ENCODE measurements at places on chromosomes 12 and 14.

DNA sequence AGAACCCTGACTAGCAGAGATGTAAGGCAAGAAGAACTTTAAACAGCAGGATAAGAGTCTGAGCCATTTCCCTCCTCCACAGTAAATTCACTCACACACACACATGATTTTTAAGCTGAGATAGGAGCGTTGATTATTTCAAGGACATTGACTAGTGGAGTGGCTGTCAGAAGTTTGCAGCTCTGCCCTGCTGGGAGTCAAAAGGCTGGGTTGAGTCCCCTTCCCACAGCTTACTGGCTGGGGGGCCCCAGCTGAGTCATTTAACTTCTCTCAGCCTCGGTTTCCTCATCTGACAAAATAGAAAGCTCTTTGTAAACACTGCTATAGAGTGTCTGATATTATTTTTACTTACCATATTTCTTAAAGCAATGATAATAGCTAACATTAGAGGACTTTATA is 28.3 kb downstream of the VCPKMT start:
- no peak for DNase-seq

DNA sequence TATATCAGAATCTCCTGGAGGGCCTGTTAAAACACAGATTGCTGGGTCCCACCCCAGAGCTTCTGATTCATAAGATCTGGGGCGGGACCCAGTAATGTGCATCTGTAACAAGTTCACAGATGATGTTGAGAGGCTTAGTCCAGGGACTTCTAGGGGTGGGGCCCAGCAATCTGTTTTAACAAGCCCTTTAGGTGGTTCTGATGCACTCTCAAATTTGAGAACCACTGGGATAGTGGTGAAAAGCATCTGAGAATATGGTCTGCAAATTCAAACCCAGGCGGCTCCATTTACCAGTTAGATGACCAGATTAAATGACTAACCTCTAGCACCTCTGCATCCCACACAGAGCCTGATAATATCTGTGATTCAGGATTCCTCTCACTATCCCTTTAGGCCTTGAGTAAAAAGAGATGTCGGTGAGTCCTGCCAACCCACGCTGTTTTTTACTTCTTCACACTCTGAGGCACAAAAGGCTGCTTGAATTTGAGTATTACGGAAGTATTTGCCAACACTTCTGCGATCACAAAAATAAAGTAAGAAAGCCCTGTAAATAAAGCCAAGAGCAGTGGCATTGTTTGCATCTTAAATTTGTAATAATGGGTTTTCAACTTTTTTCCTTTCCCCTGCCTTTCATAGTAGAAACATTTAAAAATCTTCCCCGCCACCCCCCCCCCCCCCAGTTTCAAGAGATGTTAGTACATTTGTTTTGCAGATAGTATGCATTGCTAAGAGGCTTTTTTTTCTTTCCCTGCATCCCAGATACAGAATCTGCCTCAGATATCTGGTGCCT is 1.8 kb upstream of the FRS2 start:
- no peak for DNase-seq

DNA sequence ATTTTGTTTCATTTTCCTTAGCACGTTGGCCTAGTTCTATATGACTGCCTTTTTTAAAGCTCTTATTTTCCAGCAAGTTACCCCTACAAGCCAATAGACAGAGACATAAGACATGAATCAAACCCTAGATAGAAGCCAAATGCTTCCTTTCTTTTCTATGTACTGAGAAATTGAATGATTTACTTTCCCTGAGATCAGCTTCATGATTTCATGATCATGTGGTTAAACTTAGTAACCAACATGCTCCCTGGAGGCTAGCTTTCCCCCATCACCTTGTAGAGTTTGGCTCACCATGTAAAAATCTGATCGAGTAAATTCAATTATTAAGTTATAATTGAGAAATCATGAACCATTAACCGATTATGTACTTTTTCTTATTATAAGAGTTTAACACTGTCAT is 148.1 kb upstream of the LRIG3 start:
- no peak for DNase-seq

GRCh38 chr14:68612049-68612448 is 180.8 kb downstream of the ZFP36L1 start:
- no peak for DNase-seq

- no peak for DNase-seq
Measured at GRCh38 chr14:57898837-57899572, 33.1 kb upstream of the SLC35F4 start.

DNA sequence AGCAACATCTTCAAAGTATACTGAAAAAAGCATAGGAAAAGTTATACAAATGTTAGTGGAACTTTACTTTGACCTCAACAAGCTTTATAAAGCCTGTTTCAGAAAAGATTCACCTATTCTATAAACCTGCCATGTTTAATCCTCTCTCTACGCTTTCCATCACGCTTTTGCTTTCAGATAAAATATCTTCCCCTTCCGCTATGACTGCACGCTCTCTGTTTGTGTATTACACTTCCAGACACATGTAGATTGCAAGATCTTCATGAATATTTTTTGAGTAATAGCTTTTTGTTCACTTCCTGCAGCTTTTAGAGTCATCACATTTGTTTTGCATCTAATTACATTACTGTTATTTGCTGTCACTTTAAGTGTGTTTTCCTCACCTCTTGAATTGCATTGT is 271.4 kb downstream of the RASSF9 start:
- DNase-seq: no peak

DNA sequence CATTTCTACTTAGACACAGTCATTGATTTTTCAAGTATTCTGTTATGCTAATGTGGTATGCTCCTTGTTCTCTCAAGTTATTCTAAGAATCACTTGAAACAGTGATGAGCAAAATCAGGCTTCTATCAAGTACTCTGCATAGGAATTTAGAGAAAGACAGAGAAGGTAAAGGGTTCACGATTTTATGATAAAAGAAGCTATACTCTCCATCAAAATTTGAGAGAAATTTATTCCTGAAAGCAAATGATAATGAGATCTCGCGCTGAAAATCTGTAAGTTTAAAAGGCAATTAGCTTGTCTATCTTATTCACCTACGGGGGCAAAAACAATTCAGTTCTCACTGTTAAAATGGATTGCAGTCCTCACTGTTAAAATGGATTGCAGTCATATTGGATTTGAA is 1404.3 kb upstream of the FLRT2 start:
- DNase-seq: no peak

- DNase-seq: no peak
Measured at GRCh38 chr14:65880507-65880906, 468.0 kb downstream of the FUT8 start.

GRCh38 chr12:47216150-47216677 is 136.5 kb upstream of the AMIGO2 start:
- DNase-seq: no peak

GRCh38 chr12:56034586-56035332 is 7.0 kb upstream of the RPS26 start:
- no peak for DNase-seq

- no peak for DNase-seq
Measured at GRCh38 chr14:89296281-89296745, 120.7 kb downstream of the FOXN3 start.

- DNase-seq: no peak
Measured at GRCh38 chr12:92062539-92063493, 82.8 kb downstream of the BTG1 start.

GRCh38 chr12:57522887-57523705 is 472 bp downstream of the MBD6 start:
- DNase-seq: peak; percentile 80

DNA sequence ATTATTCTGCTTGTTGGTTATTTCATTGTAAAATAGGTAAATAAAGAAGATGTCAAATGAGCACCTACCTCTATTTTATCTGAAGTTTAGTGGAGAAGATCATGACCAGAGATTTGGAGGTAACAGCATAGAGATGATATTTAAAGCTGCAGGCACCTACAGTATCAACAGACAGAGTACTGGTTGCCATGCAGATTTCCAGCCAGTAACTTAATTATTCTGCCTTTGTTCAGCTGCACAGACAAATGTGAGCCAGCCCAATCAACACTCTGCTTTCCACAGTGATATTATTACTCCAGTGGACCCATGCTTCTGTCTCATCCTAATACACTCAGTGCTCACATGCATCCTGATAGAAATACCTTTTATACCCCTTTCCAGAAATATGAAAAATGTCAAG is 348.5 kb upstream of the RGS6 start:
- DNase-seq: no peak

- no peak for DNase-seq
Measured at GRCh38 chr14:73208846-73209245, 28.5 kb upstream of the PAPLN start.

GRCh38 chr12:95185072-95185471 is 32.2 kb downstream of the FGD6 start:
- DNase-seq: no peak

GRCh38 chr14:60485598-60486251 is at the start of gene C14orf39:
Gene C14orf39, minus strand, starts transcription at chr14:60486063. Its CDS starts 985 bp downstream, at chr14:60485078.
- DNase-seq: no peak

GRCh38 chr12:121804417-121805111 is 755 bp downstream of the SETD1B start:
- peak; percentile 68 for DNase-seq

DNA sequence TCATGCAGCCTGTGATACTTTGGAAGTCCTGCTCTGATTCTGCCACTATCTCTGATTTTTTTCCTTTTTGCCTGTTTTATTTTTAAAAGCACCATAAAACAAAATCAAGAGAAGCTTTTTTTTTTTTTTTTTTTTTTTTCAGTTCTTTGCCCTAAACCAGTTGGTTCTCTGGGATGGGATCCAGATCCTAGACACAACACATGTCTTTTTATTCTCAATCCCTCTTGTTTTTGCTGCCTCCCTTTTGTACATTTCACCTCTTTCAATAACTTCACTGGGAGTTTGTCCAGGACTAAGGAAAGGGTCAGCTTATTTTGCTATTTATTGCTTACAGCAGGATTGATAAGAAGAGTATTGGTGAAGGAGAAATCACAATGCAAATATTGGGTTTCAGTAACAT is 139.4 kb downstream of the GRIP1 start:
- DNase-seq: no peak

- DNase-seq: no peak
Measured at GRCh38 chr12:26273811-26274210, 78.4 kb downstream of the SSPN start.

GRCh38 chr12:79514730-79515529 is 175.8 kb downstream of the PAWR start:
- DNase-seq: no peak

DNA sequence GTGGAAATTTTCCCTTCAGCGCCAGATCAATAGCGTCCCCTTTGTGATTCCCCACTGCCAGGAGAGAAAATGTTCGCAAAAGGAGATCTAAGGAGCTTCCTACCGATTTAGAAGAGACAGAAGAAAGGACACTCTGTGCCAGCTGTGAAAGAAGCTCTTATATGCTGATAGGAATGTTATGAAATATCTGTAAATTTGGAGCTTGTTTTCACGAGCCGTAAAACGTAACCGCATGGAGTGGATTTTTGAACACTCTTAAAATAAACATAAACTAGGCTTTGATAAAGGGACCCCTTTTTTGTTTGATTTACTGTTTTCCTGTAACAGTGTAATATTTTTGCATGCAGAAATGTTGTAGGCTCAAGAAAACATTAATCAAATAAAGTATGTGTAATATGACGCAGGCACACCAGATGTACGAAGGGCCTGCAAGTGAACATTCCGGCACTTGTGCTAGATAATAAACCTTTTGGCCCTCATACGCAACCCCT is 346.8 kb downstream of the ETNK1 start:
- DNase-seq: no peak

DNA sequence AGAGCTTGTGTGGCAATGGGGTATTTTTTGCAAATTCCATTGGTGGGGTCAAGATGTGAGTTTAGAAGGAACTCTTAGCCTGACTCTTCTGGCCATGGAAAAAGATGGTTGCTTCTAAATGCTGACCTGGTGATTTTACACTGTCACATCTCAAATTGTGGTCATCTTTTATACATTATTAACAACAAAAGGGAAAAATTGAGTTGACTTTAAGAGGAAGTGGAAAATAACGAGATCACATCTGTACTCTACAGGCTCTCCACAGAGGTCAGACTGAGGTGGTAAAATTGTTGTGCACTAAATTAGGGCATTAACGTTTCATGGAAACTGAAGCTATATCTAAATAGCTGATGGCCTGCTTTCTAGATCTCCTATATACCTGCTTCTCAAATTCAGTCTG is 44.7 kb downstream of the PTPN11 start:
- no peak for DNase-seq

- DNase-seq: no peak
Measured at GRCh38 chr12:16857456-16857923, 251.5 kb upstream of the LMO3 start.

GRCh38 chr12:115452751-115453281 is 768.8 kb upstream of the TBX3 start:
- DNase-seq: no peak

GRCh38 chr12:6370994-6371754 is 4.2 kb downstream of the SCNN1A start:
- DNase-seq: peak; percentile 82

DNA sequence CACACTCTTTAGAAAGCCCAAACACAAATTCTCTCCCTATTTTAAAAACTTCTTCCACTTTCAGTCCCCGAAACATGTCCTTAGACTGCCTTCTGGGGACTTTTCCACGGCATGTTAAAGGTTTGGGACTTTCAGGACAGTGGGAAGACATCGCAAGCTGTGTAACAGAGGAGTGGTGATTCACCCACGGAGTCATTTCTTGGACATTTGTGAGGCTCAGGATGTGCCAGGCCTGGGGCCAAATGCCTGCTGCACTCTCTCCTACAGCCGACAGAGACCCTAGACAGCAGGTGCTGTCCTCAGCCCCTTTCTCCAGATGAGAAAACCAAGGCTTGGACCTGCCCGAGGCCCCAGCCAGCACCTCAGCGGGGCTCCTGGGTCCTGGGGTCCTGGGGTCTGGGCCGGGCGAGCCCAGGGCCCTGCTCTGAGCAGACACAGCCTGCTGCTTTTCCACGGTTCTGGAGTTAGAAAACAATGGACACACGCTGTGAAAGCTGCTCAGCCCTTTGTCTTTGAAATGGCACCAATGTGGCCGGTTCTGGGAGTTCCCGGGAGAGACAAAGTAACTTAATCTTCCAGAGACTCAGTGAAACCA is 370.2 kb upstream of the SFSWAP start:
- DNase-seq: no peak

GRCh38 chr14:97388408-97388807 is 591.2 kb downstream of the VRK1 start:
- no peak for DNase-seq

DNA sequence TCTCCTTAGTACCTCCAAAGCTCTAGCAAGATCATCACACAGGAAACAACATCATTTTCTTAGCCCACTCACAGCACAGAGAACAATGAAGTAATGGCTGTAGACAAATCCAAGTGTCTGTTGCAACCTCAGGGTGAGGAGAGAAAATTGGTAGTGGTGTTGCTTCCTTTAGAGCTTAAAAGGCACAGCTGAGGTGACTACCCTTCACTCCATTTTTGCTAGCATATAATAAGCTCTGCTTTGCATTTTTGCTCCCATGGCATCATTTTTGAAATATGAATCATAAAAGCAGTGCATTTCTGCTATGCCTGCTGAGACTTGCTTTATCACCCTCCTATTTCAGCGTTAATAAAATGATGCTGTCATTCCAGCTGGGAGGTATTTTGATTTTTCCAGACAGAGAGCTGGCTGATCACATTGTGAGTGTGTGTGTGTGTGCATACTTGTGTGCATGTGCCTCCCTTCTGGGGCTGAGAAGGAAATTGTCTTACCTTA is 18.5 kb upstream of the PCNX1 start:
- DNase-seq: no peak

Data from ureter (tissue), 1 donor.